ENCODE measurements at places on chromosomes 7 and 10. TPM values are rescaled to one million over a fixed set of nuclear protein-coding genes. Genes with fewer than 3 reads are reported as not detected.

ASIC3 gene
- total RNA-seq, result 9.9 TPM

GRM8 gene
- not detected for total RNA-seq

TNKS2 gene
- total RNA-seq, result 19.8 TPM

AKR1C8 gene
- total RNA-seq, result 0.16 TPM

All from A549 treated with GW870086 at 1 μM for 4 hours (cell line).